ENCODE measurements at places on chromosomes 2 and 18.

DNA sequence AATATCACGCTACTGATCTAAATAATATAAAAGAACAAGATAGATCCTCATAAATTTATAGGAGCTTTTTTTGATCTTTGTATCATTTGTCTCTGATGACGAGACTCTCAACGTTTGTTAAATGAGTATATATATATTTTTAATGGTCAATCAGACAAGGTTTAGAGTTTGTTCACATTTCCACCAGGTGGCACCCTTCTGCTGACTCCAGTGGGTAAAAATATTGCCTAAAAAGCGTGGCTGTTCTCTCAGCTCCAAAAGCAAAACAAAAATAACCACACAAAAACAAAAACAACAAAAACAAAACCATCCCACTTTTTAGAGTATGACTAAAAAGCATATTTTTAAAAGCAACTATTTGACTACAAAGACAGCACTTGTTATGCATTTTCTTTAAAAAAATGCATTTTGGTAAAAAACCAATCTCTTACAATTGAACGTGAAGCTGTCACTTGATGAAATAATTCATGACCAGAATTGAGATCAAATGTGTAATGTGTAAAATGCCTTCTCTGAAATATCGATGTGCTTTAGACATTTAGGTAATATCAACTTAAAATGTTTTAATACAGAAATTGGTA, 723.2 kb downstream of the DPP10 start:
- no peak for DNase-seq

- DNase-seq = no peak
These were observed 42.4 kb downstream of the ASB18 start for GRCh38 chr2:236221798-236222197.

DNA sequence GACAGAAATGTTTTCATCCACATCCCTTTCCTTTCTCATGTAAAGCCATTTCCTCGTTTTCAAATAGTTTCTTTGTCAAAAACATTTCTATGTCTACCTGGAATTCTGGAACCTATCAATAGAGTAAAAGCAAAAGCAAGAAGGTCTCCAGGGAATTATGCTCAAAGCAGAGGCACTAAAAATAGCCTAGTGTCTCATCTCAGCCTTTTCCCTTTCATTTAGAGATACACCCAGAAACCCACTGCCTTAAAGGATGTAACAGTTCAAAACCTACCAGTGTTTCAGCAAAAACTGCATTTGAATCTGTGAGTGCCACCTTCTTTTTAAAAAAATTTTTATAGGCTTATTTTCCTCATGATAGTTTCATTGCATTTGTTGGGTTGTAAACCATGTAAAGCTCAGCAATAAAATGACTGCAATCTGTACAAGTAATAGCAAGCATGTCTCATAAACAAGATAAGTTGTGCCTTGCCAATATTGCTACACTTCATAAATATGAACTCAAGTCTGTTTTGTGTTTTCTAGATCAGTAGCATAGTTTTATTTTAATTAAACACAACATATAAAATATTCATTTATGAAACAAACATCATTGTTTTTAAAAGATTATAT, 927.3 kb upstream of the ACVR2A start:
- DNase-seq = no peak

- DNase-seq = no peak
These were observed 32.3 kb downstream of the DNMT3A start for GRCh38 chr2:25309402-25309801.

- peak; percentile 78 for DNase-seq
These were observed 49.7 kb upstream of the ZNF516 start for GRCh38 chr18:76544511-76545345.

- no peak for DNase-seq
These were observed 64.7 kb downstream of the TEX51 start for GRCh38 chr2:126963390-126963789.

DNA sequence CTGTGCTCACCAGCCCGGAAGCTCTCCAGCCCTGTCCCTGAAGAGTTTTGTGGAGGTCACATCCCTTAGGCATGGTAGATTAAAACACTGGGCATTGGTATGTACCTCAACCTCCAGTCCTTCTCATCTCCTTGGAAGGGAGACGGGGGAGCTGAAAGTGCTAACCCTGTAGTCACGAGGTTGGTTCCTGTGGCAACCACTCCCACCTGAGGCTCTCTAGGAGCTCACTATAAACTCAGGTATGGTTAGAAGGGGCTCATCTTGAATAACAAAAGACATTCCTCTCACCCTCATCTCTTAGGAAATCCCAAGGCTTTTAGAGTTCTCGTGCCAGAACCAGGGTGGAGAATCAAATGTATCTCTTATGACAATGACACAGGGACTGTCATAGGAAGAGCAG, 43.0 kb upstream of the MGAT4A start:
- DNase-seq = no peak

GRCh38 chr18:60556326-60556725, 183.8 kb upstream of the MC4R start:
- no peak for DNase-seq

DNA sequence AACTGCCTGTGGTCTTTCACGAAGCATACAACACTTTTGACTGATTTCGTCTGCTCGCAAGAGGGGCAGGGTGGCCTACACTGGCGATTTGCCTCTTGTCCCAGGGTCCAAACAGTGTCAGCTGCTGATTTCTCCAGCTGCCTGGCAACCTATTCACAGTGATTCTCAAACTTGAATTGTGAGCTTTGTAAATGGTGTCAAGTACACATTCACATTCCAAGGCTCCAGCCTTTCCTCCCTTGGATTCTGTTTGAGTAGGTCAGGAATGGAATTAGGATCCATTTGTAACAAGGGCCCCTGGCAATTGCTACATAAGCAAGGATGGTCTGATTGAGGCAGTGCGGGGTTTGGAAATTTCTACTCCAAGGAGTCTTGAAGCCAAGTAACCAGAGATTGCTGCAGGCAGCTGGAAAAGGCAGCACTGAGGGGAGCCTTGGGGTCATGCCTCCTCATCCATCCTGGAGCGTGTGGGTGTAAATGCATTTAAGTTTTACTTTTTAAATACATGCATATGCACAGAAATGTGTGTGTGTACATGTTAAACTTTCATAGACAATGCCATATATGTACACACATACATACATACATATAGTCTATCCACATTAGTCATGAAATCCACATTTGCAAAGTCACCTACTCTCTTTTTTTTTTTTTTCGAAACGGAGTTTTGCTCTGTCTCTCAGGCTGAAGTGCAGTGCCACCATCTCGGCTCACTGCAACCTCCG, 86.8 kb upstream of the UXS1 start:
- no peak for DNase-seq

- DNase-seq = no peak
These were observed 47.8 kb downstream of the FARSB start for GRCh38 chr2:222608081-222608480.

DNA sequence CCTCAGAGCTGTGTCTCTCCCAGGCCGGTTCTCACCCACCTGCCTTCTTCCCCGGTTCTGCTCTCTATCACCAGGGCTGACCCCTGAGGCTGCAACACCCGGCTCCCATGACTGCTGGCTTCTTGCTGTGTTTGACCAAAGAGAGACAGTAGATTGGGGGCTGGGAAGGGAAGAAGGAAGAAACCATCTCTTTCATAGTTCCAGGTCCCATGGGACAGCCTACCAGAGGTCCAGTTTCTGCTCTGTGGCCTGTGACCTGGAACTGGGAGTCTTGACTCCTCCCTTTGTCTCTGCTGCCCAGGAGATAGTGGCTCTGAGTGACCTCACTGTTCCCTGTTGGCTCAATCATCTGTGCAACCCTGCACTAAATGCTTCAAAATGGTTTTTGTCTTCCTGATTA, 38.1 kb downstream of the ALPK2 start:
- no peak for DNase-seq

- no peak for DNase-seq
These were observed 22.8 kb upstream of the ADNP2 start for GRCh38 chr18:80086281-80086680.

GRCh38 chr2:43443282-43443681, 152.6 kb downstream of the THADA start:
- no peak for DNase-seq

- DNase-seq = peak; percentile 18
These were observed 1.1 kb downstream of the UXS1 start for GRCh38 chr2:106192752-106193689.

- DNase-seq = no peak
These were observed 759.7 kb upstream of the FANCL start for GRCh38 chr2:59000796-59001195.

DNA sequence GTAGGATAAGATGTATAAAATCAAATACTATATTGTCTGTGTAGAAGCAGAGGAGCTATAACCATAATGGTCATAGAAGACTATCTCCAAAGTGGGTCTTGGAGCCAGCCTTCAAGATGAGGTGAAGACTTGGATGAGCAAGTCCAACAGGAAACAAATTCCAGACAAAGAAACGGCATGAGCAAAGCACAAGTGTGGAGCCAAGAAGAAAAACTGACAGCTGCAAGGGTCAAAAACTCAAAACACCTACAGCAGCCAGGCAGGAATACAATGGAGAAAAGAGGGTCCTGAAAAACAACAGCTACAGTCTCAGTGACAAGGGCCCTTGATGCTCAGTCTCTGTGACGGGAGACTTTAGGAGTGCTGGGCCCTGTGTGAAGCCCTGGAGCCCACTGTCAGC, 102.4 kb downstream of the STK39 start:
- no peak for DNase-seq

DNA sequence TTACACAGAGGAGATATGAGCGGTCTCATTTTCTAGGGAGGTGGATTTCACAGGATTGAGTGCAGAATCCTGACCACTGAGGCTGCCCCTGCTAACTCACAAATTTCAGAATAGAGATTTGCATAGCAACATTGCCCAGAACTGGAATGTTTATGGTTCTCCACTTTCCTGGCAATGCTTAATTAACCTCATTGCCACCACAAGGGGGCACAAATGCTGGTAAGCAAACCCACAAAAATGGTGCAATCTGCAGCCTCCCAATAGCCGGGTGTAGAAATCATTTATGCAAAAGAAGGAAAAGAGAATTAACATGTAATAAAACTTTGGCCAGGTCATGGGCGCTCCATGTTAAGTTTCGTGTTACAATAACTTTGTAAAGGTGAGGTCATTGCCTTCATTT, 112.4 kb downstream of the CYRIA start:
- no peak for DNase-seq

GRCh38 chr2:186882511-186883071, 33.6 kb upstream of the ZSWIM2 start:
- DNase-seq = no peak

- no peak for DNase-seq
These were observed 176.6 kb downstream of the DYSF start for GRCh38 chr2:71629771-71630453.
